Epithelial cell of proximal tubule (primary cell): ENCODE measurements at places on chromosomes 16 and 17. TPM values are rescaled to one million over a fixed set of nuclear protein-coding genes. Genes with fewer than 3 reads are reported as not detected.

XYLT1 gene
- total RNA-seq: 0.14 and 0.23 TPM in 2 replicates

SPN gene
- total RNA-seq: 0.43 TPM in 1 of 2 replicates, not detected in the other

SULT1A2 gene
- total RNA-seq: 0.17 TPM in 1 of 2 replicates, not detected in the other

PRAC2 gene
- not detected in 2 replicates for total RNA-seq

CIBAR2 gene
- total RNA-seq: not detected in 2 replicates

KRT16 gene
- total RNA-seq: 2.0 and 4.3 TPM in 2 replicates

KIF19 gene
- not detected in 2 replicates for total RNA-seq

DNA sequence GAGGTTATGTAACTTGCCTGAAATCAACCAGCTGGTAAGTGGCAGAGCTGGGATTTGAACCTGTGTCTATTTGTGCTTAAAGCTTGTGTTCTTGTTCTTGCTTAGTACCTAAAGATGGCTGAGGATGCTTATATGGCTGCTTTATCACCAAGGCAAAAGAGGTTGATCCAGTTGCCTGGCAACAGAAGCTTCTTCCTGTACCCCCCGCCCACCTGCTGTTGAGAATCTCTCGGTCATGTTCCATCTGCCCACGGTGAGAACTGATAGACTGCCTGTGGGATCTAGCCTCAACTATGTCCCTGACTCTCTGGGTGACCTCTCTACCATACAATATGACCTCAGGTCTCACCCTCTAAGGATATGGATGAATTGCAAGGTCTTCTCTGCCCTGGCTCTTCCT is 60.7 kb downstream of the ABCC6 start:
- no peak for DNase-seq

DNA sequence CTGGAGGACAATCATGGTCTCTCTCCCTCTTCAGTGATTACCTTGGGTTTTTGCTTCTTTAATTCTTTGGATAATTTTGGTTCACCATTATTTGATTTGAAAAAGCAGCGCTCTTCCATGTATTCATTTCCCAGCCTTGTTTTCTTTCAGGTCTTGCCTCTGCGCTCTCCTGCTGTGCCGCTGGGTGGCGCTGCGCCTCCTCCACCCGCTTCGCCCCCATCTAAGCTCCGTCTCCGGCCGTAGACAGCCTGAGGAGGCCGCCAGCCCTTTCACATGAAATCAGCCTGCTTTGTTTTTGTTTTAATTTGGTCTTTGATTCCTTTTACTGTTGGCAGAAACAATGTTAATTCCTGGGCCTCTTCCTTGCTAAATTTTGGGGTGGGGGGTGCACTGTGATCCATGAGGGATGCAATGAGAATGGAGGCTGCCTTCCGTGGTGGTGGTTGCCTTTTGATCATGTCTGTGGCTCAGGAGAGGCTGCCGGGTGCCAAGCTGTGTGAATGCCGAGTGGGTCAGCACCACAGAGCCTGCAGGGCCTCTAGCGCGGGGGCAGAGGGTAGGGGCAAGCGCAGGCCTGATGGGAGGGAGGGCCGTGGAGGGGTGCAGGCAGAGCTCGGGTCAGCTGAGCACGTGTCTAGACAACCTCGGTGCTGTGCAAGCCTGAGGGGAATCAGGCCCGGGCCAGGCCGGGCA is 64.1 kb downstream of the PLD6 start:
- no peak for DNase-seq

DNA sequence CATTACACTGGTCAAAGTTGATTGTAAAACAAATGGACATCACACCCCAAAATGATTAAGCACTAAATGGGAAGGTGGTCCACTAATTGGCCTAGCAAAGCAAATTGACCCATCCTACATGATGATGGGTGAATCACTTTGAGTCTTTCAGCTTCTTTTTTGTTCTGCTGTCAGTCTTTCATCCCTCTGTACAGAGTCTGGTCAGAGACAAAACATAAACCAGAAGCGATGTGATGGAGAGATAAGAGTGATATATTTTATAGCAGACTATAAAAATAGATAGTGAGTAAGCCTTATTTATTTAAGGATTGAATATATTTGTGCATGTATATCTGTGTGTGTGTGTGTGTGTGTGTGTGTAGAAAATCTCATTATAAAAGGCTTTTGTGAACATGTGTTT is 618.4 kb upstream of the SOX9 start:
- DNase-seq: no peak

- no peak for DNase-seq
Measured at GRCh38 chr17:41647038-41647813, 22.9 kb upstream of the KRT17 start.

GRCh38 chr17:31226950-31227349 is 70.1 kb downstream of the OMG start:
- DNase-seq: no peak

- DNase-seq: no peak
Measured at GRCh38 chr16:84416407-84417321, 48.3 kb downstream of the ATP2C2 start.

- DNase-seq: no peak
Measured at GRCh38 chr17:79075446-79075750, 774 bp downstream of the ENGASE start.

- no peak for DNase-seq
Measured at GRCh38 chr17:27535975-27536374, 79.7 kb downstream of the KSR1 start.

GRCh38 chr17:10276436-10276835 is 78.0 kb upstream of the GAS7 start:
- DNase-seq: no peak

DNA sequence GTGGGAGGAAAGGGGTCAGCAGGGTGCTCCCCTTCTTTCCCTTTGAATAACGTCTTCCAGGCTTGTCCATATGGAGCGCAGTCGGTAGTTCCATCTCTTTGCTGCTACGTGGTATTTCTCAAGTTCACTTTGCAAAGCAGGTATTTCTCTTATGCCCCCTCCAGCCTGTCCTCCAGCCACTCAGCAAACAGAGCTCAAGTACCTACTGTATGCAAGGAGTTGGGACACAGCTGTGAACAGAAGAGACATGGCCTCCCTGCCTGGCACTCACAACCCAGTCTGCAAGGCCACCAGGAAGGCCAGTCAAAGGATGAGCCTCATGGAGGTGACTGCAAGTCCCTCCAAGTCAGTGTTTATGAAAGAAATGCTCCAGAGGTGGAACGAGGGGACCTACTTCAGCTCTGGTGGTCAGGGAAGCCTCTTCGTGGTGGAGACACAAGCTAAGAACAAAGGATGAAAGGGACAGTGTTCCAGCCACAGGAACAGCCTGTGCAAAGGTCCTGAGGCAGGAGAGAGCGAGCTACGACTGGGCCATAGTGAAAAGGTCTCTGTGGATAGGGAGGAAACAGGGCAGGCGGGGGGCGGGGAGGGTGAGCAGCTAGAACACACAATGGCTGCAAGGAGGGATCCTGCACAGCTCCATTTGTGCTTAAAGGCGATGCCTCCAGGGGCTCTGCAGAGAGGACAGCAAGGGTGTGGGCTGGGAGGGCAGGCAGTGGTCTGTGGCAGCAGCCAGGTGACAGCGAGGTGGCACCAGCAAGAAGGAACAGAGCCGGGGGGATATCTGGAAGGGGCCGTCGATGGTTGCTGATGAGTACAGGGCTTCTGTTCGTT is 32.6 kb downstream of the PPL start:
- no peak for DNase-seq

- no peak for DNase-seq
Measured at GRCh38 chr17:18932360-18933055, 19.5 kb upstream of the SLC5A10 start.

DNA sequence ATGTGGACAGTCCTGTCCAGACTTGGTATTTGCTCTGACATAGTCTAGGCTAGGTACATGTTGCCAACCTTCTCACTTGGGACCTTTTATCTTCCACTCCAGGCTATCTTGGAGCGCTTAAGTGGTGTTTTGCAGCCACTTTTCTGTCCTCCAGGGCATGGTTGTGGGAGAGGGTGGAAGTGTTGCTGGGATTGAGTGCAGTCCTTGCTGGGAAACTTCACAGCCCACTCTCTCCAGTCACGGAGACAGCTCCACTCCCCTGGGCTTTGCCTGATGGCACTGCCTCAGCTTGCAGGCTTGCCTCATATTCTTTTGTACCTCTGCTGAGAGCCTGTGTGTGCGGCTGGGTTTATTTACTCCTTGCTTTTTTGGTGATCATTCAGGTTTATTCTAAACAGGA is 17.4 kb downstream of the RPA1 start:
- no peak for DNase-seq

DNA sequence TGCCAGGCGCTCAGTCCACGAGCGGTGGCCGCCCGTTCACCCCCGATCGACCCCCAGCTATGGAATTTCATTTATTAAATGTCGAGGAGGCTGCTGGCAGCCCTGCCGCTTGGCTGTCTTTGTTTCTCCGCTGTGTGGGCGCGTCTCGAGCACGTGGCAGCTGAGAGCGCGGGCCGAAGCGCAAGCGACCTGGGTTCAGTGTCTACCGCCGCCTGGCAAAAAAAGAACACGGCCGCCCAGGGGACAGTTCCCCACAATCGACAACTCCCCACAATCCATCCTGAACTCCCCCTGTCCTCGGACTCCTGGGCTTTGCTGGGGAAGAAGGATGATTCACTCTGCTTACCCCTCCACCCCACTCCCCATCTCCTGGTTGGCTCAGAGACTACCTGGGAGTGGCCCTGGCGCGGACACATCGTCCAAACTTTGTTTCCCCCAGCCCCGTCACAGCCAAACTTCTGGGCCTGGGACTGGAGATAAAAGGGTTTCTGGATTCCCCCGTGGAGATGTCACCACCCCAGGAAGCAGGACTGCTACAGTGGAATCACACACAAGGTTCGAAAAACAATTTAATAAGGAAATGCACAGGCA is 1.7 kb upstream of the ANKRD13B start:
- DNase-seq: no peak

DNA sequence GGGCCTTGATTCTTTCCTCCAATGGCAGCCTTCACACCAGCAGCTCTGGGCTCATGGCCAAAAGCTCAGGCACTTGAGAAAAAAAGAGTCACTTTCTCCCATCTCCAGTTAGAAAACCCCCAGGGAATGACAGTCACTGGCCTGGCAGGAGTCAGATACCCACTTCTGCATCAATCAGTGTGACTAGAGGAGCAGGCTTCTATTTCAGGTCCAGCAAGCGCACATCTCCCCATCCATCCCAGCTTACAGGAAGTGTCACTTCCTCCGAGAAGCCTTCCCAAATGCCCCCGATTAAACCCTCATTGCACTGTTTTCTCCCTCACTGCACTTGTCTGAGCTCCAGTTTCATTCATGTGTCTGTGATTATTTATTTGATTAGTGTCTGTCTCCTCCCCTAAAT is 30.4 kb upstream of the CCL1 start:
- no peak for DNase-seq

GRCh38 chr16:23949630-23950290 is 114.0 kb downstream of the PRKCB start:
- DNase-seq: no peak

GRCh38 chr16:3861808-3862451 is 18.6 kb downstream of the CREBBP start:
- no peak for DNase-seq

- no peak for DNase-seq
Measured at GRCh38 chr16:81997738-81998137, 13.5 kb downstream of the SDR42E1 start.

DNA sequence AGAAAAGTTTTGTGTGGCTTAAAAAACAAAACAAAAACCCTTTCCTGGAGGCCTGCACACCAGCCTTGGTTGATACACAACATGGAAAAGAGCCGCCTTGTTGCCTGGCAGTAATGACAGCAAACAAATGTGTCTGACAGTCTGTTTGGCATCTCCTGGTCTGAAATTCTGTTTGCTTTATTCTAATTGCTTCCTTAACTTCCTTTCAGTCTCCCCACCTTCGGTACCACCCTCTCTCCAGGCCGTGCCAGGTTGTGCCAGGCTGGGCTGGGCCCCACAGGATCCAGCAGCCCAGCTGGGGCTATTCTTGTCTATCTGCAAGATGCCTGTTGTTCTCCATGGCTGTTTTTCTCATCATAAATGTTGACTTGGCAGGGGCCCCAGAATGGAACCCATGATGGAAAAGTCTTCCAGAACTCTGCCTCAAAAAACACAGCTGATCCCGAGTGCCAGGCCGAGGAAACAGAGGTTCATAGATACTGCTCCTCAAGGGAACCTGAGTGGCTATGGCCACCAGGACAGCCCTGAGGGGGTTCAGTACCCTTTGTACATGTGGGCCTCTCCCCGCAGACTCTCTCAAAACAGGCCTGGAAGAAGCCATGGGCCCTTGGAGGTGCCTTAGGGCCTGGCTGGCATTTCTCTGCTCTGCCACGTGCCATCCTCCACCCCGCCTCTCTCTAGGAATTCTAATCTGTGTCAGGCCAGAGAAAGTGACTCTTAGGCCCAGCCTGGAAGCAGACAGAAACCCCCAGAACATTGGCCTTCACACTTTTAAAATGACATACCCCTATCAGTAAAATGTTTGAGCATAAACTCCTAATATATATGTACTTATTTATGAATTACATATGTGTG is 50.5 kb downstream of the YPEL2 start:
- DNase-seq: no peak

- DNase-seq: no peak
Measured at GRCh38 chr16:86015606-86016005, 116.6 kb downstream of the IRF8 start.

DNA sequence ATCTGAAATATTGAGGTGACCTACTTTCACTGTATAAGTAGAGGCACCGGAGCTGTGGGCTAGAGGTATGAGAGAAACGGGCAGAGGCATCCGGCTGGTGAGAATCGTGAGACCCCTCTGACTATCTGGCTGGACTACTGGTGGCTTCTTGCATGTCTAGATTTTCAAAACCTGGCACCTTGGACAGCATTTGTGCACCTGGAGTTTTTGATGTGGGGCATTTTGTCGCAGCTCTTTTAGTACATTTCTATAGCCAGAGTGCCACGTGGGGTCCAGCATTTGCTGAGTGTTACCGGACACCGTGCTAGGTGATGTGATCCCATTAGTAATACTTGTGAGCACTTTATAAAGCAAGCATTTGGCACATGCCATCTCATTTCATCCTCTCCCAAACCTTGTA is 32.6 kb upstream of the SHISA9 start:
- DNase-seq: no peak
